ENCODE measurements at places on chromosomes 2 and 18.

DNA sequence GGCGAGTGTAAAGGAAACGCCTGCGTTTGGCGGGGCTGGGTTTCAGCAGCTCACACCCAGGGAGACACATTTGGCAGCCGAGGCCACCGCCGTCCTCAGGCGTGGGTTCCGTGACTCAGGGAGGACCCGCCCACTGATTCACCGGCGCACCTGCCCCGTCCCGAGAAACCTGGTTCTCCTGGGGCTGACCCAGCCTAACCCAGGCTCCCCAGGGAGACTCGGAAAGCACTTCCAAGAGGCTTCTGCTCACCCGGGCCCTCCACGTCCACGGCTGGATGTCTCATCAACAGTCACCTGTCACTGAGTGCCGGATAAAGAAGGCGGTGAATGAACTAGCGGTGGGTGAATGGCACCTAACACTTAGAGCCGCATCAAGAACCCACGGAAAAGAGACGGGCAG lies 126.4 kb upstream of the CTDP1 start:
- DNase-seq, result no peak

DNA sequence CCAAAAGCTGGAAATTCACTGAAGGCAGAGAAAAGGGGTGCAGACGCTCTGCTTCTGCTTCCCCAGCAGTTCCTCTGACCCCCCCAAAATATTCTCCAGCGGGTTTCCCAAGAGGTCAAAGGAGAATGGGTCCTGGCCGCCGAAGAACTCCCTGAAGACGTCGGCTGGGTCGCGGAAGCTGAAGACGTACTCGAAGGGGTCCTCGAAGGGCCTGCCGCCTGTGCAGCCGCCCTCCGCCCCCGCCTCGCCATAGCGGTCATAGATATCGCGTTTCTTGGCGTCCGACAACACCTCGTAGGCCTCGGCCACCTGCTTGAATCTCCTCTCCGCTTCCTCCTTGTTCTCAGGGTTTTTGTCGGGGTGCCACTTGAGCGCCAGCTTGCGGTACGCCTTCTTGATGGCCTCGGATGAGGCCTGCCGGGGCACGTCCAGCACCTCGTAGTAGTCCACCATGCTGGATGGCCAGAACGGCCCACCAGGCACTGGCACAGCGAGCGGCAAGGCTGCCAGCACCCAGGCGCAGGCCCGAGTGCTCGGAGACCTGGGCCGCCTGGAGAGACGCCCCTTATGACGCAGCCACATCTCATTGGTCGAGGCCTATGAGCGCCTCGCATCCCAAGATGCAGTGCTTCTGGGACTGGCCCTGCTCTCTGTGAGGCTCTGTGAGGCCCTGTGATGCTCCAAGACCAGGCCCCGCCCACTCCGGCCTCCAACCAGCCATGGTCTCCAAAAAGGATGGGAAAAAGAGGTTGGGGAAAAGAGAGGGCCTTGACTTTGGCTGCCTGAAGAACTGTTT lies 14.8 kb downstream of the UGT1A3 start:
- DNase-seq, result no peak

GRCh38 chr18:13003466-13003896 lies 12.3 kb downstream of the CEP192 start:
- no peak for DNase-seq

DNA sequence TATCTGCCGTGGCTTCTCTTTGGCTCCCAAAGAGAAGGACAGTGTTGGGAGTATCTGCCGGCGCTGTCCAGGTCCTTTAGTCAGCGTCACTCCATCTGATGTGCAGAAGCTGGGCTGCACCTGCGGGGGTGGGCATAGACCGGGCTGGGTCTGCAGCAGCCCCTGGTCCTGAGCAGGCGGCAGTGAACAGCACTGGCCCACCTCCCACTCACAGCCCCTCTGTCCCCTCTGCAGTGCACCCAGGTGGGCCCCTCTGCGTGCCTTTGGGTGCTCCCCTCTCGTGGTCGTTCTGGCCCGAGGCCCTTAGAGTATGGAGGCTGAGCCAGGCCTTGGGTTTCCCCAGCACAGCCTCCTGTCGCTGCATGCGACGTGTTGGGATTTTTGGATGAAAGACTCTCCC lies 95.7 kb downstream of the USP40 start:
- no peak for DNase-seq

GRCh38 chr2:234595829-234596228 lies 98.9 kb upstream of the ARL4C start:
- no peak for DNase-seq

GRCh38 chr2:107776362-107776761 lies 50.3 kb upstream of the RGPD4 start:
- DNase-seq, result no peak

- no peak for DNase-seq
These were observed 146.5 kb downstream of the DLGAP1 start for GRCh38 chr18:4308576-4308975.

GRCh38 chr2:191032588-191033429 lies 18.8 kb upstream of the STAT1 start:
- no peak for DNase-seq
